ENCODE measurements at places on chromosomes 1 and 21.

- no peak for DNase-seq
These were observed 8.7 kb upstream of the LRRC71 start for GRCh38 chr1:156911577-156912298.

- no peak for DNase-seq
These were observed 28.6 kb upstream of the NEK2 start for GRCh38 chr1:211703812-211704537.

DNA sequence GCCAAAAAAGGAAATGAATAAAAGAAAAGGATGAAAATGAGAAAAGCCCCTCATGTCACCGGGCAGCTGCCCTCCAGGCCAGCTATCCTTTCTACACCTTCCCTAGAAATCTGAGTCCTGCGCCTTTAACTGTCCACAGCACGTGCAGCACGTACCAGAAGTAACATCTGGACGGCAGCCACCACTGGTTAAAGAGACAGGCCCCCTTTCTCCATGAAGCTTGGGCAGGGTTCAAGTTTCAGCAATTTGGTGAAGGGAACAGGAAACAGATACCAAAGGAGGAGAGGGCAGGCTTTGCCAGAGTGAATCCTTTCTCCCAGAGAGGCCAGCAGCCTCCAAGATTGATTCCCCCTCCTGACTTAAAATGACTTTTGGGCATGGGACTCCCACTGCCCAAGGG lies 3.6 kb upstream of the KIAA2013 start:
- no peak for DNase-seq

GRCh38 chr1:84705513-84705912 lies 15.3 kb upstream of the SSX2IP start:
- no peak for DNase-seq

GRCh38 chr1:200115532-200115931 lies 88.0 kb downstream of the NR5A2 start:
- DNase-seq = no peak

- DNase-seq = no peak
These were observed 327.4 kb downstream of the TBX15 start for GRCh38 chr1:118660769-118661168.

DNA sequence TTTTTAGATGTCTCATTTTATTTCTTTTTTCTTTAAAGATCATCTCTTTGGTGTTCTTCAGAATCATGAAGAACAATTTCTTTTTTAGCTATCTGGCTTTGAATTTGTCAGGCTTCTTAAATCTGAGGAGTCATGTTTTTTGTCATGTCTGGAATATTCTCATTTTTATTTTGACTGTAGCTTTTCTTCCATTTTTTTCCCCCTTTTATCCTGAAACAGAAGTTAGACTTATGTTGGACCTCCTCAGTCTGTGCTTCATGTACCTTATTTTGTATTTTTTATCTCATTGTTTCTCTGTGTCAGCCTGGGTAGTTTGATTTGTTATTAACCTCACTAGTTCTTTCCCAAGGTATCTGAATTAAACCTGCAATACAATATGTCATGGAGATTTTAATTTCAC lies 319.2 kb upstream of the ADGRL4 start:
- no peak for DNase-seq

- no peak for DNase-seq
These were observed 491.3 kb upstream of the VAMP3 start for GRCh38 chr1:7279769-7280168.

DNA sequence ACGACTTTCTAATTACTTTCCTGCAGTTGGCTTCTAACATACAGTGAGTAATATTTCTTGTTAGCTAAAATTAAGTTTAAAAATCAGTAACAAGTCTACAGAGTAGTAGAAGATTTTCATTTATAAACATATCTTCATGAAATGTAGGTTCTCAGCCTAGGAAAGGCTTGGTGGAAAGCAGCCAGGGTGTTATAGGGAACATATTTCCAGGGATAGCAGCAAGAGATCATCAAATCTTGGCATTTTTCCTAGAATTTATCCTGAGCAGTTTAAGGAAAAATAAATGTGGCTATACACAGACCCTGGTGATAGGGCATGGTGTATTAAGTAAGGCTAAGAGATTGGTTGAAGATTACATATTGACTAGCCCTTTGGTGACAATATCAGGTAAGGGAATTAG lies 203.5 kb upstream of the NEGR1 start:
- no peak for DNase-seq

- DNase-seq = no peak
These were observed 28.0 kb upstream of the H3-3A start for GRCh38 chr1:226034482-226034881.

- no peak for DNase-seq
These were observed 40.2 kb downstream of the IL12RB2 start for GRCh38 chr1:67347688-67348472.
